ENCODE measurements at places on chromosomes 5 and 9.

DNA sequence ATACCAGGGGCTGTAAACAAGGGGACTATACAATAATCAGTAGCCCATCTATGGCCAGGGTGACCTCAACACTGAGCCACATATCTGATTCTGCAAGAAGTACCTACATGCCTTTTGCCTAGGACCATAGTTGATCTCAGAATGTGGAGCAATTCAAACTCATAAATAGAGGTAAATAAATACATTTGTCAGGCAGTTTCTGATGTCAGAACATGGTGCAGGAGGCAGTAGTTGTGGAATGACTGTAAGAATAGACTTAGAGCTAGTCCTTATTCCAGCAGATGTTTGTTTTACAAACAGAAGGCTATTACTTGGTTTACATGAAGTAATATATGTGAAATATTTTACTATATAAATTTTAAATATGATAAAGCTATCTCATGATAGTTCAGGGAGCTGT lies 330.7 kb upstream of the DAB2 start:
- DNase-seq: no peak

DNA sequence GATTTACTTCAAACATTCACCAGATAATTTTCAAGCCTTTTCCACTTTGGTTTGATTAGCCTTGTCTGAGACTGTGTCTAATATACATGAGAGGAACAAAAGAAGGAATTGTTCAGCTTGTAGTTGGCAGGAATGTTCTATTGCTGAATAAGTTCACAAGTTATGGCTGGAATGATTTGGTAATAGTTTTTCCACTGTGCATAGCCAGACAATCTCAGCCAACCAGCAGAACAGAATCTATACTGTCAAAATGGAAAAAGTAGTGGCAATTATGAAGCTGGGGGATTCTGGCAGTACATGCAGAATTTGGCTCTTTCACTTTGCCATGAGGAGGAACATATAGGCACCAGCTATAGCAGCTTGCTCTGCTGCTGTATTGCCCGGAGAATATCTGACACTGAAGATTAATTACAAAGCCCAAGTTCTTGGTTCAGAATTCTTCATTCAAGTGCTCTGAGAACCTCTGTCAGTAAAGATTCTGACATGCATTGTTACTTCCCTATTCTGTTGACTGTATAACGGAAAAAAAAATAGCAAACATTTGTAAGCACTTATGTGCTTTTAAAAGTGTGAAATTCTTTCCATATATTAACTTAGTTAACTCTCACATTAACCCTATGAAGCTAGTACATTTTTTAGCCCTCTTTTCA lies 150.6 kb downstream of the PRR16 start:
- DNase-seq: no peak

GRCh38 chr9:7979611-7980010 lies 180.0 kb upstream of the DMAC1 start:
- DNase-seq: no peak

- no peak for DNase-seq
Measured at GRCh38 chr5:73339711-73340110, 108.9 kb downstream of the FOXD1 start.

DNA sequence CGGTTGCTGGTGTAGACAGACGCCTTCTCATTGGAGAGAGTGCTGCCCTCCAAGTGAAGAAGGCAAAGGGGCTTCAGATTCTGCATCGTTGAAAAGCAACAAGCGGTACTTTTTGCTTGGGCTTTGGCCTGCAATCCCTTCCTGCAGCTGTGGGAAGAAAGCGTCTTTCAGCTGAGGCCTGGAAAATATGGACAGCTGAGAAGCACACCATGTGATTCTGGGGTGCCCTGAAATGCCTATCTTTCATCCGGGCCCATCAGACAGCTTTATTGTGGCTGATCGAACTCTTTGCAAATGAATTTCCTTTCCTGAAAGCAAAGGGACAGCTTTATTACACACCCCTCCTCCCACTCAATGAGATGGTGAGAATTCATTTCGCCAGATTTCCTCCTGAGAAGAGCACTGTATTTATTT lies 74.0 kb downstream of the NSG2 start:
- DNase-seq: no peak

DNA sequence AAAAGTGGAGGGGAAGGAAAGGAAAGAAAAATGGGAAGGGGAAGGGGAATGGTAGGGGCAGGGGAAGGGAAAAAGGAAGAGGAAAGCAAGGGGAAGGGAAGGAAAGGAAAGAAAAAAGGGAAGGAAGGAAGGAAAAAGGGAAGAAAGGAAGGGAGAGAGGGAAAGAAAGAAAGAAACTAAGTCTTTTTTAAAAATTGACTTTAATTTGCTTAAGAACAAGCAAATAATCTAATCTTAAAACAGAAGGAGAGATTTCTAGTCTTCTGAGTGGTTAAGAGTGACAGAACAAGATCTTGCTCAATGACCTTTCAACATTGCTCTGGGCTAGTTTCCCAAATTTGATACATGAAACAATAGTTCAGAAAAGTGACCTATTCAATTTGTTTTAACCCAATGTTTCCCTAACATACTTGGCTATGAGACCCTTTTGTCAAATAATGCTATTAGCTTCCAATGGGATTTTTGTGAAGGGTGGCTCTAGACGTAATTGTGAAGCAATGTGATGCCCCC lies 33.4 kb upstream of the GLIS3 start:
- no peak for DNase-seq

DNA sequence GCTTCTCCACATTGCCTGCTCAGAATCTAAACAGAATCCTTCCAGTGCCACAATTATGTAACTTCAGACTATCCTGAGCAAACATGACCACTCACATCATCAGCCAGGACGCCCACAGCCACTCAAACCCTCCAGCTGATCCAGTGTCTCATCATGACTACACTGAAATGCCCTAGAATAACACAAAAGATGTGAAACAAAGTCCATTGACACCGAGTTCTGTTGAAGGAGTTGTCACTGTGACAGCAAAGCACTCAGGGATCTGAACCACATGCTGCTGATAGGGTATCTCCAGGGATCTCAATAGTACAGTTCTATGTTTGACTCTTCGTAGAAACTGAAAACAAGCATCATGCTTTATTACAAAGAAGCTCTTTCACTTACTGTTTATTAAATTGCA lies 150.2 kb downstream of the GABBR2 start:
- DNase-seq: no peak

DNA sequence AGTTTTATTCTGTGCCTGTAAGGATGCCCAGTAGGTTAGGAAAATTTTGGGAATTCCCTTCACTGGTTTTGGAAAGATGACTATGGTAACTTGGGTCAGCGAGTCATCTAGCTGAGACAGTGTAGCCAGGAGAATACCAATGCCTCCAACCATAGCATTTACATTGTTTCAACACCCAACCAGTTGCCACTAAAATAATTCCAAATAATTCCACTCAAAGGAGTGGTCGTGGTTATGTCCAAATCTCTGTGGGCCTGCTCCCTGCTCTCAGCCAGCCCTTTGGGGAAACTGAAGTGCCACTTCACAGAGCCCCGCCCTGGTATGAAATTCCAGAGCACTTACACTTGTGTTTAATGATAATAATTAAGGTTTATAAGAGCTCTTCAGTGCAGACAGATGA lies 310.5 kb downstream of the PLK2 start:
- DNase-seq: no peak
